ENCODE measurements at places on chromosomes 16 and 17.
A peak's percentile ranks its signal among the peaks of the same experiment; 100 is the strongest.

DNA sequence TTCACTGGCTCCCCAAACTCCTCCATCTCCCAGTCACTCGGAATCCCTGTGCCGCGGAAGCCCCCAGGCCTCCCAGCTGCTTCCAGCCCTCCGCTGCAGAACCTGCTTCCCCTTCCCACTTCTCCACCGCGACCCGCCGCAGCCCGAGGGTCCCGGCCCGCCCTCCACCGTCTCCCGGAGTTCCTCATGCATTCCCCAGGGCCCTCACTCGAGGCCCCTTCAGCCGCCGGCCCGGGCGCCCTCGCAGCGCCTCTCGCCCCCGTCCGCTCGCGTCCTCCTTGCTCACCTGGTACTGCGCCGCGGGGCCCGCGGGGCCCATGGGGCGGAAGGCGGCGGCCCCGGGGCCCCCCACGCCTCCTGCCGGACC is 329 bp downstream of the SMARCD2 start:
- DNase-seq: no peak

DNA sequence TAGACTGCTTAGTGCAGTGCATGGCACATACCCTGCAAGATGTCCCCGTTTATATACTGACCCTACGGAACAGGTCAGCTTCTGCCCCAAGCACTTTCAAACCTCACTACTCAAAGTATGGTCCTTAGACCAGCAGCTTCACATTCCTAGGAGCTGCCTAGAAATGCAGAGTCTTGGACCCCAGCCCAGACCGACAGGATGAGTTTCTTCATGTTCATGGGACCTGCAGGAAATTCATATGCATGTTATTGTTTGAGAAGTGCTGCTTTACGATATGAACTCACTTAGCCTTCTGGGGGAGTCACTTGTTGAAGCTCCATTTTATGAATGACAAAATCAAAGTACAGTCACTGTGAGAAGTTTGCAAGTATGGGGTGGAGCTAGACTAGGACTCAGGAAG is 82.6 kb downstream of the DYNLRB2 start:
- DNase-seq: no peak

DNA sequence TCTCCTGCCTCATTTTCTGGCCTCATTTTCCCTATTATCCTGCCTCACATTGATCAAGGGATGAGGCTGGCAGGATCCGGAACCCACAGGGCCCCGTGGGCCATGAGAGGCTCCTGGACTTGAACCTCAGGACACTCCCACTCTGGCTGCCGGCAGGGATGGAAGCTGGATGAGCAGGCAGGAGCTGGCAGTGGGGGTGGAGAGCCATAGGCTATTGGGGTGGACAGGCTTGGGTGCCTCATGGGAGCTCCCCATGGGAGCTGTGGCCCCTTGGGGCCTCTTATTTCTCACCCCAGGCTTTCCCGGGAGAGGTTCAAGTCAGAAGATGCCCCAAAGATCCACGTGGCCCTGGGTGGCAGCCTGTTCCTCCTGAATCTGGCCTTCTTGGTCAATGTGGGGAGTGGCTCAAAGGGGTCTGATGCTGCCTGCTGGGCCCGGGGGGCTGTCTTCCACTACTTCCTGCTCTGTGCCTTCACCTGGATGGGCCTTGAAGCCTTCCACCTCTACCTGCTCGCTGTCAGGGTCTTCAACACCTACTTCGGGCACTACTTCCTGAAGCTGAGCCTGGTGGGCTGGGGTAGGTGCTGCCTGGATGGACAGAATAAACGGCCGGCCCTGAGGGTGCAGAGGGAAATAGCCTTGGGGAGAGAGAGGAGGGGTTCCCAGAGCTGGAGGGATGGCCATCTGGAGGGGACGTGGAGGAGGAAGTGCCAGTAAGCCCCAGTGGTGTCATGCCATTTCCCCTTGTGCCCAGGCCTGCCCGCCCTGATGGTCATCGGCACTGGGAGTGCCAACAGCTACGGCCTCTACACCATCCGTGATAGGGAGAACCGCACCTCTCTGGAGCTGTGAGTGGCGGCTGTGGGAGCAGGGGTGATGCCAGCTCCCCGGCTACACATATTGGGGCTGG is 10.7 kb upstream of the DRC7 start:
- DNase-seq: no peak

- no peak for DNase-seq
These were observed 38.8 kb downstream of the METRNL start for GRCh38 chr17:83118071-83118841.

GRCh38 chr17:10060526-10060925 is 137.9 kb downstream of the GAS7 start:
- DNase-seq: no peak

DNA sequence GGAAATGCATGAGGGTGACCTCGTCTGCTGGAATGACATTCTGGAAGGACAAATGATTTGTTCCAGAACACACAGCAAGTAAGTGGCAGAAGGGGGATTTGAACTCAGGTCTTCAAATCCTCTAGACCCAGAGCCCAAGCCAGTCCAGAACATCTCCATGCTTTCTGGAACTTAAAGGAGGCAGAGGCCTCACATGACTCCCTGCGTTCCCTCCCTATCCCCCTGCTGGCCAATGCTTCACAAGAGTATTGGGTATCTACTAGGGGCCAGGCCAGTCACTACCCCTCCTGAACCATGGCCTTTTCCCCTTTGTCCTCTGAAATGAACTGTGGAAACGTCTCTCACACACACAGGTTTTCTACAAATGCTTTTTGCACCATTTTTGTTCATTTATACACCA is 7.6 kb upstream of the BEAN1 start:
- no peak for DNase-seq

DNA sequence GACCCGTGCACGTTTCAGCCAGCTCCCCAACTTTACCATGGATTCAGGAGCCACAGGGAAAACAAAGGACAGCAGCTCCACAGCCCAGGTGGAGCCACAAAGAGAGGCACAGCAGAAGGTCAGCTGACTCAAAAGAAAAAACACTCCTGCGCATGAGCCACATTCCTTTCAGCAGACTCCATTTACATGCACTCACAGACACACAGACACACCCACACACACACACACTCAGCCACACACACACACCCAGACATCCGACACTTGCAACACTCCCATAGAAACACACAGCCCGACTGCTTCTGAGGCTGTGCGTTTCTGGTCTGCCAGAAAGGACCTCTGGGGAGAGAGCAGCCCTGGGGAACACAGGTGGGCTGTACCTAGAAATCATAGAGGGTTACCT is 2335.5 kb downstream of the TP53TG3F start:
- DNase-seq: no peak

GRCh38 chr17:627051-627450 is 87.6 kb downstream of the VPS53 start:
- no peak for DNase-seq

GRCh38 chr17:80443916-80444643 is 29.1 kb downstream of the ENDOV start:
- no peak for DNase-seq

DNA sequence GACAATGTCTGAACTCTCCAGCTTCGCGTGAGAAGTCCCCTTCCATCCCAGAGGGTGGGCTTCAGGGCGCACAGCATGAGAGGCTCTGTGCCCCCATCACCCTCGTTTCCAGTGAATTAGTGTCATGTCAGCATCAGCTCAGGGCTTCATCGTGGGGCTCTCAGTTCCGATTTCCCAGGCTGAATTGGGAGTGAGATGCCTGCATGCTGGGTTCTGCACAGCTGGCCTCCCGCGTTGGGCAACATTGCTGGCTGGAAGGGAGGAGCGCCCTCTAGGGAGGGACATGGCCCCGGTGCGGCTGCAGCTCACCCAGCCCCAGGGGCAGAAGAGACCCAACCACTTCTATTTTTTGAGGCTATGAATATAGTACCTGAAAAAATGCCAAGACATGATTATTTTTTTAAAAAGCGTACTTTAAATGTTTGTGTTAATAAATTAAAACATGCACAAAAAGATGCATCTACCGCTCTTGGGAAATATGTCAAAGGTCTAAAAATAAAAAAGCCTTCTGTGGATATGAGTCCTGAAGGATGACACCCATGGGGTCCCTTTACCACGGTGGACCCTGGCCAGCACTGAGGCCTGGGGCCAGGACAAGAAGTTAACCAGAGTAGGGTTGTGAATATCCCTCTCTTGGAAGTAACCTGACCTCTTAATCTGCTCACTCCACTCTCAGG is 10.5 kb upstream of the ITGAD start:
- DNase-seq: peak; percentile 57

- DNase-seq: no peak
These were observed 2.0 kb upstream of the SCN4A start for GRCh38 chr17:63974594-63975192.

- DNase-seq: peak; percentile 68
These were observed 90.8 kb upstream of the TOB1 start for GRCh38 chr17:50956750-50957523.

DNA sequence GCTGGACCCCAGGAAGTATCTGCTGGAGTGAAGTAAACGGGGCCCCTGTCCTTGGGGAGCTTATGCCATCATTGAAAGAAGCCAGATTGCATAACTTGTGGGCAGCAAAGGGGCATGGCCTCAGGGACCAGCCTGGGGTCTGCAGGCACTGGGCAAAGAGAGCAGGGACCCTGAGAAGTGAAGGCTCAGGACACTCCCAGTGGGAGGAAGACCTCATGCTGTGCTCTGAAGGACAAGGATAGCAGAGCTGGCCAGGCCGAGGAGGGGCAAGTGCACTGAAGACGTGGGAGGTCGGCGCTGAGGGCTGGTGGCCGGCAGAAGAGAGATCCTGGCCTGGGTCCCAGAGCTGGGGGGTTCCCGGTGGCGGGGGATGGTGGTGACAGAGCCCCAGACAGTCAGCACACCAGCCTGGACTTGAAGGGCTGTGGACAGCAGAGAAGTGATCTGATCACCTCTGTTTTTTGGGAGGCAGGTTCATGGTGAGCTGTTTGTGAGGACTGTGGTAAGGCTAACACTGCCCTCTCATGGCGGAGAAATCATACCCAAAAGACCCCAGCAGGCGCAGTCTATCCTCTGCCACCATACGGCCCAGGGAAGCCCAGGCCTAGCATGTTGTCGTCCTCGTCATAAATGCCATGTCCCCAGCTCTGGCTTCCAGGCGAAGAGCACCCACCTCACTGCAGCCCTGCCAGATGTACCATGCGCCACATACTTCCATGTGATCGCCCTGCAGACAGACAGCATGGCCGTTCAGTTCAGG is 7.1 kb upstream of the CNP start:
- DNase-seq: no peak

- no peak for DNase-seq
These were observed 2.4 kb downstream of the THRA start for GRCh38 chr17:40064971-40065768.

DNA sequence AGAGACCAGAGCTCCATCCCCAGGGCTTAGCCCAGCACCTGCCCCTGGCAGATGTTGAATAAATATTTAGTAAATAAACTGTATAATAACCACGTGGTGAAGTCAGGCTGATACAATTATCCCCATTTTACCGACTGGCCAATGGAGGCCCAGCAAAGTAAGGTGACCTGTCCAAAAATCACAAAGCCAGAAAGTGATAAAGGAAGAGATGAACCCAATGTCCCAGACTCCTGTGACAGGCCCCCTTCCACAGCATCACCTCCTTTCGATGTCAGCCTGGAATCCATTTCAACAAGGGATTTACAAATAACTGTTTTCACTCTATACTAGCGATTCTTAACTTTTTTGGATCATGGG is 5.5 kb downstream of the TVP23A start:
- no peak for DNase-seq

DNA sequence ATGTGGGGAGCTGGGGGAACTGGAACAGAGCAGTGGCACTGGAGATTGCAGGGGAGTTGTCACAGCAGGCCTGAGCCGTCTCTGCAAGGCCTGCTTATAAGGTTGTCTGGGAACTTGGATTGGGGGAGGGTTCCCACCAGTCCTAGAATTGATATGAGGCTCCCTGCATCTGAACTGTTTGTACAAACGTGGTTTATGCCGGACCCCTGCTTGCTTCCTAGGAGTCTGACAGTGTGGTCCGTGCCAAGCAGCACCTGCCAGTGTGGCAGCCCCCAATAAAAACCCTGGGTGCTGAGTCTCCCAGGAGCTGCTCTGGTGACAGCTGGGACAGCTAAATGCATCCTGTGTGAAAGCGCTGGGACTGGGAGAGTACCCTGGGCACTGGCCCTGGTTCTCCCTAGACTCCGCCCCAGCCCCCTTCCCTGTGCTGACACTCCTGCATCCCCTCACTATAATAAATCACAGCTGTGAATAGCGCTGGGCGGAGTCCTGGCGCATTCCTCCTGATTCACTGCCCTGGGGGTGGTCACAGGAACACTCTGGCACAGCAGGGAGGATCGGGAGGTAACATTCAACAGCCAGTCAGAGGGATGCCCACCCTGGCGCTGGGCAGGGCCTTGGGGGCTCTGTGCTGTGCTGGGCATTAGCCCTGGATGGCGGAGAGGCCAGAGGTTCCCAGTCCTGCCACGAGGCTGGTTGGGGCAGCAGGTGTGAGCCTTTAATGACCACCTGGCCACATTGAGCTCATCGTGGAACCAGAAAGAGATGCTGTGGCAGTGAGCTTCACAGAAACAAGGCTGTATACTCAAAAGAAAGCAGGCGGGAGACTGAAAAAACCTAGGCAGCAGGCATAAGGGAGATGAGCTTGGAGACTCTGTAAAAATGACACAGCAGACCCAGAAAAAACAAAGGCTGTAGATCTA is 45.6 kb downstream of the RMI2 start:
- no peak for DNase-seq

GRCh38 chr16:24980077-24980793 is 34.9 kb downstream of the ARHGAP17 start:
- no peak for DNase-seq

DNA sequence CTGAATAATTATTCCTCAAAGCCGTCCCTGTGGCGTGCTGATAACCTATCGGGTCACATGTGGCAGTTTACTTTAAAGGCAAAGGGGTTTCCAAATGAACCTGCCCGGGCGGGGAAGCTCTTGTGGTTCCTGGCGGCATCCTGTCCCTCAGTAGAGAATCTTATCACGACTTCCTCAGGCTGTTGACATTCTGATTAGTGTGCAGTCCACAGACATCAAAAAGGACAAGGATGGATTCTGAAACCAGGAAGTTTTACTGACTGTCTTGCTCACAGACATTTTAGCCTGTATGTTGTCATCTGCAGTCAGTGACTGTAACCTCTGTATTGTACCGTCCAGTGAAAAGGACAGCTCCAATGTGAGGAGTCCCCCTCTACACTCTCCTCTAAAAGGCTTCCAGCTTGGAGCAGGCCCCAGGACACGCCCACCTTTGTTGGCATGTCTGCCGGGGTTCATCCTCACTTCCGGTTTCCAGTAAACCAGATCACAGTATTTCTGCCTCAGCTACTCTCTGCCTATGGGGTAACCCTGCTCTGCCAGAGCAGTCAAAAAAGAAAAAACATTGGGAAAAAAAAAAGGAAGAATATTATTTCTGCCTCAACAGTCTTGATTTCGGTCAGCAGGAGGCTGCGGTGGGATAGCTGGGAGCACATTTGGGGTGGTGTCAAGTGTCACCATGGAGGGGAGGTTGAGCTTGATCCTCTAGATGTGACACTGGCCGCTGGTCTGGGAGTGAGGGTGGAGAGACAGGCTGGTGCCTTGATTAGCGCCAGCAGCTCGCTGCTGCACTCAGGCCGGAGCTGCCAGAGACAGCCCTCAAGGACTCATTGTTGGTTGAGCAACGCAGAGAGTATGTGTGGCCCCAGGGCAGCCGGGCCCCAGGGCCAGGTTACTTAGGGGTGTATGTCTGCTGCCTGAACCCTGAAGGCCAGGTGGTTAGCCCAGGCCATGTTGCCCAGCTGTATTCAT is 89.0 kb upstream of the DNAH17 start:
- peak; percentile 54 for DNase-seq

- DNase-seq: no peak
These were observed 19.1 kb upstream of the HEXD start for GRCh38 chr17:82399041-82399441.

Measured in CD4-positive, alpha-beta T cell treated with Interleukin-2 at 100 ng/mL for 4 hours (primary cell).